ENCODE measurements at places on chromosomes 16 and 17.
A peak's percentile ranks its signal among the peaks of the same experiment; 100 is the strongest.

DNA sequence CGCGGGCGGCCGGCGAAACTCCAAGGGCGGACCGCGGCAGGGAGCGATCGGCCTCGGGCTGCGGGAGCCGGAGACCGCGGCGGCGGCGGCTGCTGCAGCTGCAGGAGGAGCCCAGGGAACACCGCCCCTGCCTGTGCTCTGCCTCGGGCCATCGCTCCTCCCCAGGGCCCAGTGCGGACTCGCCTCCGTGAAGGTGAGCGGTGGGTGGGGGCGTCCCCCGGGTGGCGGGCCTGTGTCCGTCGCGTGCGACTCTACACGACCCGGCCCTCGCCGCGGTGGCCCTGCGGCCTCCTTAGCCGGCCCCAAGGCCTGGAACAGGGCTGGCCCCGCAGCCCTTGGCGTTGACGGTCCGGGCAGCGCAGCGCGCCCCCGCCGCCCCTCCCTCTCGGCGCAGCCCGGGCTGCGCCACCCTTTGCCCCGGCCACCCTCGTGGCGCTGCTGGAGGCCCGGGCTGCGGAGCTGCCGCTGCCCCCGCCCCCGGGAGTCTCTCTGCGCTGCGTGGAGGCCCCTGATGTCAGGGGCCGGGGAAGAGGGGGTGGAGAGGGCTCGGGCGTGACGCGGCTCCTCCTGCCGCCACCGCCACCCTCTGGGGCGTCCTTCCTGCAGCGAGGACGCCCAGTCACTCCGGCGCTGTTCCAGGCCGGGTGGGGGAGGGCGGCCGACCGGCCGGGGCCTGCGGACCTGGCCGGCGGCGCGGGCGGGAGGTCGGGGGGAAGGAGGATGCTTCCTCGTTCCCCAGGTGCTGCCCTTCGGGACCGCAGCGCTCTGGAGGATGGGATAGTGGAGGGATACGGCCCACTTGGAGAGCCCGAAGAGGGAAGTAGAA lies 485 bp downstream of the DYNLL2 start:
- peak; percentile 41 for DNase-seq

- peak; percentile 22 for DNase-seq
Observed at GRCh38 chr17:20116683-20117309, 107.6 kb downstream of the SPECC1 start.

DNA sequence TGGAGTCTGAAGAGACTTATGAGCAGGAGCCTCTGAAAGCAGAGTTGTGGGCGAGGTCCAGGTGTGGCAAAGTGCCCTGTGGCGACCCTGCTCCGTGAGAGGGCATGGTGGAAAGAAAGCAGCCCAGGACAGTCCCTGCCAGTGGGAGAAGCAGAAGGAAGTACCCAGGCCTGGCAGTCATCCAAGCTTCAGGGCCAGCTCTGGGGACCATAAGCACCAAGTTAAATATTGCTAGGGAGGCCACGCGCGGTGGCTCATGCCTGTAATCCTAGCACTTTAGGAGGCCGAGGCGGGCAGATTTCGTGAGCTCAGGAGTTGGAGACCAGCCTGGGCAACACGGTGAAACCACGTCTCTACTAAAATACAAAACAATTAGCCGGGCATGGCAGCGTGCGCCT lies 4.9 kb upstream of the ASGR1 start:
- no peak for DNase-seq

DNA sequence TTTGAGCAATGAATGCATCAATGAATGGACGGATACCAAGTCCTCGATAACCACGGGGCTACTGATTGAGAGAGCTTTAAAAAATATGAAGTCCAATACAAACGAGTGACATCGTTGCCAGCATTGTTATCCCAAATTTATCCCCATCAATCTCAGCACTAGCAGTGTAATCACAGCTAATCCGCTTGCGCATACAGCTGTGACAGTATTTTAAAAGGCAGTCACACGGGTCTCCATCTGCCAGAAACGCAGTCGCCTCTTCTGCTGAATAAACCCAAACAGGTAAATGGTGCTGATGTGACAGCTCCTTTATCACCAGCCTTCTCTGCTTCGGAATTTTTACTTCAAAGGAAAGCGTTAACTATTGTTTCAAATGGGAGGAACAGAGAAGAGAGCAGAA lies 311.1 kb downstream of the XYLT1 start:
- DNase-seq, result no peak

- DNase-seq, result no peak
Observed at GRCh38 chr17:46827274-46827673, 8.8 kb upstream of the WNT3 start.

- no peak for DNase-seq
Observed at GRCh38 chr16:82917886-82918595, 291.3 kb downstream of the CDH13 start.

DNA sequence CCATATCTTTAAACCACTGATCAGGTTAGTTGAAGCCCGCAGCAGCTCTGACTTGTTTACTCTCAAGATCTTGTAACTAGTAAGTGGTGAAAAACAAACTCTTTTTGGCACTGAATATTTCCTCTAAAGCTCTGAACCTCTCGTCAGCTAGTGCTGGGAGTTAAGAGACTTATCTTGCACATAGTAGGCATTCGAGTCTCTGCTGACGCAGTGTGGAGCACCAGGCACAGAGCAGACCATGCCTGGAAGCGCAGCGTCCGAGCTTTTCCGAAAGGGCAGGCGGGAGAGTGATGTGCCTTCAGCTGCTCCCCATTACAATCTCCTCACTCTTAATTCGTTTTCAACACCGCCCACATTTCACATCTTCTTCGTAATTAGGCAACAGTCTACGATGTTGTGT lies 63.0 kb downstream of the SMG6 start:
- no peak for DNase-seq

- DNase-seq, result no peak
Observed at GRCh38 chr17:44840936-44841335, 6.7 kb upstream of the HIGD1B start.

DNA sequence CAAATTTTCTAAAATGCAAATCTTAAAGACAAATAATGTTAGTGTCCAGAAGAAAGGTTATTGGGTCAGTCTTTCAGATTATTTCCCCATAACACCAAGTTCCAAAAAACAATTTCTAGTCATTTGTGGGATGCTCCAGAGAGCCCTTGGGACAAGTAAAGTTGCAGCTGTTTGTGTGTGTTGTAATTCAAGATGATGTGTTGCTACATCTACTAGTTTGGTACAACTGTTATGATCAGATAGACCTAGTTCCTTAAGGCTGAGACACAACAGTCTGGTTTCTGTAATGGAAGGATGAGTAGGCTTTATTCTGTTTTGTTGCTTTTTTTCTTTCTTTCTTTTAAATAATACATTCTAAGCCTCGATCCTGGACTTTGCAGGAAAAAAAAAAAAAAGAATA lies 41.9 kb downstream of the PIGL start:
- DNase-seq, result no peak

DNA sequence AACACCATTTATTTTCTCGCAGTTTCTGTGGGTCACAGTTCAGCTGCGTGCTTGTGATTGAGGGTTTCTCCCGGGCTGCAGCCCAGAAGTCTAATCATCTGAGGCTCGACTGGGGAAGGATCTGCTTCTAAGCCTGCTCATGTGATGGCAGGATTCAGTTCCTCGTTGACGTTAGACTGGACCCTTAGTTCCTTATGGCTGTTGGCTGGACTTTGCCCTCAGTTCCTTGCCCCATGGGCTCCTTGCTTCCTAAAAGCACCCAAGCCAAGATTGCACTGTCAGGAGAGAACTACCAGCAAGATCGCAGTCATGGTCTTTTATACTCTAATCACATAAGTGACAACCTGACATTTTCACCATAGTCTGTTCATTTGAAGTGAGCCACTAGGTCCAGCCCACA lies 250.0 kb downstream of the PRKCA start:
- DNase-seq, result no peak

GRCh38 chr16:89325861-89326471 lies 108.5 kb downstream of the ZNF778 start:
- no peak for DNase-seq

DNA sequence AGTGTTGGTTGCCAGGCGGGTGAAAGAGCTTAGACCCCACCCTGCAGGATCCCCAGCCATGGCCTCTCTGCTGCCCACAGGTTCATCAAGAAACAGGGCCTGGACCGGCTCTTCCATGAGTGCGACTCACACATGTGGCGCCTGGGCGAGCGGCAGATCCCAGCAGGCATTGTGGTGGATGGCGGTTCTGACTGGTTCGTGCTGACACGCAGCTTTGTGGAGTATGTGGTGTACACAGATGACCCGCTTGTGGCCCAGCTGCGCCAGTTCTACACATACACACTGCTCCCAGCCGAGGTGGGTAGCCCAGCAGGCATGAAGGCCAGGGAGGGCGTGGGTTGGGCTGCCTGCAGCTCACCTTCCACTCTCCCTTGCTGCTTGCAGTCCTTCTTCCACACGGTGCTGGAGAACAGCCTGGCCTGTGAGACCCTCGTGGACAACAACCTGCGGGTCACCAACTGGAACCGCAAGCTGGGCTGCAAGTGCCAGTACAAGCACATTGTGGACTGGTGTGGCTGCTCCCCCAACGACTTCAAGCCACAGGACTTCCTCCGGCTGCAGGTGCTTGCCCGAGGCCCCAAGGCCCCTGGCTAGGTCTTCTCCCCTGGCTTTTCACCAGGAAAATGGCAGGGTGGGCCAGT lies 9.9 kb downstream of the XYLT2 start:
- no peak for DNase-seq

- DNase-seq, result no peak
Observed at GRCh38 chr16:22183901-22184614, 21.8 kb downstream of the SDR42E2 start.

- DNase-seq, result no peak
Observed at GRCh38 chr17:18314059-18314730, 599 bp downstream of the TOP3A start.

GRCh38 chr17:79374807-79375206 lies 236.0 kb downstream of the RBFOX3 start:
- no peak for DNase-seq

DNA sequence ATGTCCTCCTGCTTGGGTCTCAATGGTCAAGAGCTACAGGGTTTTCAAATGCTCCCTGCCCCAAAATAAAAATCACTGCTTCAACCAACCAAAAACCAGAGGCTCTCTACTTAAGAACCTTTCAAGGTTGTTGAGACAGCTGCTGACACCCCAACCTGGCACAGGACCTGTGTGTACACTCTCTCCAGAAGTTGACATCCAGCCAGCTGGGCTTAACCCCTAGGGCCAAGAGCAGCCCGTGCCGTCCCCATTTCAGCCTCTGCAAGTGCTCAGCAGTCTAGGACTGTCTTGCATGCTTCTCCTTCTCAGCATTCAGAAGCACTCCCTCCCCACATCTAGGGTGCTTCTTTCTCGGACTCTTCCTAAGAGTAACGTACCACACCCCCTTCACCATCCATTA lies 59.0 kb upstream of the TRAP1 start:
- DNase-seq, result no peak

GRCh38 chr17:7656958-7657609 lies 6.4 kb downstream of the ATP1B2 start:
- no peak for DNase-seq

- DNase-seq, result no peak
Observed at GRCh38 chr17:4766201-4766600, 5.5 kb upstream of the TM4SF5 start.

DNA sequence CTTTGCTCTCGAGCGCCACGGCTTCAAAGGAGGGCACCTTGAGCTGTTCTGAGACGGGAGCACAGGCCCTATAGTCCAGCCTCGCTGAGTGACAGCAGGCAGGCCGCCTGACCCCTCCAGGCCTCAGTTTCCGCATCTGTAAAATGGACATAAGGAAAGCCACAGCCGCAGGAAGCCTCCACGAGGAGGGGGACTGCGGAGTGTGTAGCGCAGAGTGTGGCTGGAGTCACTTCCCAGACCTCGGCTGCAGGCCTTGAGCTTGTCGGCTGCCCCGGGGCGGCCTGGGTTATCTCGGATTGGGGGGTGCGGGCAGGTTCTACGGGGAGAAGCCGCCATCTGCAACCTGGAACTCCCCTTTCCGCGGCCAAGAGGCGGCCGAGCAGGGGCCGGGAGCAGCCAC lies 40.8 kb downstream of the ZFPM1 start:
- no peak for DNase-seq

GRCh38 chr17:67659028-67659427 lies 58.7 kb upstream of the NOL11 start:
- no peak for DNase-seq

DNA sequence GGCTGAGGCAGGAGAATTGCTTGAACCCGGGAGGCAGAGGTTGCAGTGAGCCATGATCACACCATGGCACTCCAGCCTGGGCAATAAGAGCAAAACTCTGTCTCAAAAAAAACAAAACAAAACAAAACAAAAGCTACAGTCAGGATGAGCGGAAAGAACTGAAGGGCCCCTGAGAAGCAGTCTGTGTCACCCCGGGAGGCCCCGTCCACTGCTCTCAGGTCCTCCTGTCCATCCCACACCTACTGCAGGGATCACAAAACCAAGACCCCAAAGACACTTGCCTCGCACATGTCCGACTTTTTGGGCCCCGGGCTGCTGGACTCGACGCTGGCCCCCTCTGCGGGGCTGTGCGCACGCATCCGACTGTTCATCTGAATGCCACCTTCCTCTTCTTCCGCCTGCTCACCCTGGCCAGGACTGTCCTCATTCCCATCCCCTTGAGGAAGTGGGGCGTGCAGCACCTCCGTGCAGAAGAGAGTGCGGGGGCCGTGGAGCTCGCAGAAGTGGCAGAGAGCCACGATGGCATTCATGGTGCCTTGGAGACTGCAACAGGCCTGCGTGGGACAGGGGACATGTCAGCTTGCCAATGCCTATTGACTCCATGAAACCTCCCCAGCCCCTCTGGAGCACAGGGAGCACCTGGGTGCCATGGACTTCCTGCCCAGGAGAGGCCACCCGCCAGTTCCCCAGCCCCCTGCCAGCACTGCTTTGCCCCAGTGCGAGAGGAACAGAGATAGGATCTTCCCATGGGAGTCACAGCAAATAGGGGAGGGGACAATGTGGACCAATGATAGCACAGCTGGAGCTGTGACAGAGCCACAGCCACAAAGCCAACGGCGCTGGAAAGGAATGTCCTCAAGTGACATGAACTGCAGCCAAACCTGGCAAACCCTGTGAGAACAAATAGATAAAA lies 9.1 kb downstream of the FLCN start:
- no peak for DNase-seq

DNA sequence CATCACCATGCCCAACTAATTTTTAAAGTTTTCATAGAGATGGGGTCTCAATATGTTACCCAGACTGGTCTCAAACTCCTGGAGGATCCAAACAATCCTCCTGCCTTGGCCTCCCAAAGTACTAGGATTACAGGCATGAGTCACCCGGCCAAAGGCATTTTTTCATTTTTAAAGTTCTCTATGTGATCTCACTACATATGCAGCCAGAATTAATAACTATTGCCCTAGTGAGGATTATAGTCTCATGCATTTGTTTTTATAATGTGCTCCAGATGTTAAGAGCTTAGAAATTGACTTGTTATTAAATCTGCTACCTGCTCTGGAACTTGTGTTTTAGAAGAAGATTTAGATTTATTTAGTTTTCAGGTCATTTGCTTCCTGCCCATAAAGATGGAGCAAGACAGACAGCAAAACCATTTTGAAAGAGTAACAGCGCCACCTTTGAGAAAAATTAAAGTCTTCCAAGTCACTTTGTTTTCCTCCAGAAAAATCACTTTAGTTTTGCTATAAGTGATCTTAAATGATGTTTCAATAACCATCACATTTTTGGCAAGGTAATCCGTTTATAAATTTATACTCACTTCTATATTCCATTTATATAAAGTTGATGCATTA lies 79.5 kb downstream of the CA4 start:
- DNase-seq, result no peak

- no peak for DNase-seq
Observed at GRCh38 chr16:61323456-61323855, 712.8 kb downstream of the CDH8 start.

GRCh38 chr17:82184761-82185160 lies 27.9 kb downstream of the CCDC57 start:
- DNase-seq, result no peak

- DNase-seq, result no peak
Observed at GRCh38 chr16:85718682-85719081, 29.9 kb upstream of the GINS2 start.
